ENCODE measurements at places on chromosomes 13 and 19. TPM values are rescaled to one million over a fixed set of nuclear protein-coding genes. Genes with fewer than 3 reads are reported as not detected.

- no peaks in the 10 kb centered on the region for H3K27me3 ChIP-seq
- no peaks in the 10 kb centered on the region for H3K36me3 ChIP-seq
- H3K27ac ChIP-seq = no peak within 1 kb of the TSS
- H3K4me3 ChIP-seq = peak within 1 kb of the TSS; percentile 65
These were observed at the start of gene HOOK2 for GRCh38 chr19:12774588-12775555. TSS of gene HOOK2 (minus strand) at chr19:12775552. CDS start at chr19:12775449, 103 bp downstream.

GRCh38 chr13:44273991-44274770 is 99.4 kb upstream of the SERP2 start:
- no peak overlapping the region for H3K4me3 ChIP-seq
- H3K4me1 ChIP-seq = no peaks in the 10 kb centered on the region
- H3K27ac ChIP-seq = no peak overlapping the region
- DNase-seq = no peak
- no peaks in the 10 kb centered on the region for H3K36me3 ChIP-seq
- no peaks in the 10 kb centered on the region for H3K27me3 ChIP-seq

GRCh38 chr13:20701461-20701860 is 2.0 kb upstream of the IL17D start:
- no peaks in the 10 kb centered on the region for H3K4me1 ChIP-seq
- no peak overlapping the region for H3K27ac ChIP-seq
- H3K4me3 ChIP-seq = no peak overlapping the region
- no peaks in the 10 kb centered on the region for H3K36me3 ChIP-seq
- DNase-seq = no peak

DNA sequence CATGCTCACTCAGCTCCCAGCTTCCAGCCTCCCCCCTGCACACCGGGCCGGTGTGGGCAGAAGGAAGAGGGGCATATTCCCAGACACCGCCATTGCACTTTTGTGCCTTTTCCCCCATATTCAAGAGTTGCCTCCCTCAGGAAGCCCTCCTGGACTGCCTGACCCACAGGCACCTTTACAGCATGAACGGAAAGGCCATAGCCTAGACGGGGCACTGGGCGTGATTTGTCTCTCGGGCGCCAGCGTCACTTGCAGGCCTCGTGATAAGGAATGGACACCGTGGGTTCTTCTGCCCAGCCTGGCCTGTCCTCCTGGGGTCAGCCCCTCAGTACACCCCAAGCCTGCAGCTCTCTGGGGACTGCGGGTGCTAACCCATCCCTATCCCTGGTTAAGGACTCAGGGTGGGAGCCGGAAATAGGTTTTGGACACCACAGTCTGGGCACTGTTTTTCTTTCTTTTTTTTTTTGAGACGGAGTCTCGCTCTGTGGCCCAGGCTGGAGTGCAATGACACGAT is 933 bp upstream of the UQCR11 start:
- H3K4me1 ChIP-seq = peaks cover 26% of the 10 kb centered on the region
- no peak for DNase-seq
- no peaks in the 10 kb centered on the region for H3K36me3 ChIP-seq
- peak overlapping the region; percentile 86 for H3K4me3 ChIP-seq
- H3K27ac ChIP-seq = peak overlapping the region; percentile 83

- no peaks in the 10 kb centered on the region for H3K4me1 ChIP-seq
- H3K36me3 ChIP-seq = no peaks in the 10 kb centered on the region
- H3K27me3 ChIP-seq = no peaks in the 10 kb centered on the region
- no peak for DNase-seq
These were observed 26.3 kb upstream of the ZNF492 start for GRCh38 chr19:22607653-22608430.

GRCh38 chr13:102299366-102299765 is 102.5 kb downstream of the FGF14 start:
- no peaks in the 10 kb centered on the region for H3K27me3 ChIP-seq
- no peaks in the 10 kb centered on the region for H3K36me3 ChIP-seq
- H3K4me1 ChIP-seq = no peaks in the 10 kb centered on the region
- DNase-seq = no peak
- H3K27ac ChIP-seq = no peak overlapping the region

DNA sequence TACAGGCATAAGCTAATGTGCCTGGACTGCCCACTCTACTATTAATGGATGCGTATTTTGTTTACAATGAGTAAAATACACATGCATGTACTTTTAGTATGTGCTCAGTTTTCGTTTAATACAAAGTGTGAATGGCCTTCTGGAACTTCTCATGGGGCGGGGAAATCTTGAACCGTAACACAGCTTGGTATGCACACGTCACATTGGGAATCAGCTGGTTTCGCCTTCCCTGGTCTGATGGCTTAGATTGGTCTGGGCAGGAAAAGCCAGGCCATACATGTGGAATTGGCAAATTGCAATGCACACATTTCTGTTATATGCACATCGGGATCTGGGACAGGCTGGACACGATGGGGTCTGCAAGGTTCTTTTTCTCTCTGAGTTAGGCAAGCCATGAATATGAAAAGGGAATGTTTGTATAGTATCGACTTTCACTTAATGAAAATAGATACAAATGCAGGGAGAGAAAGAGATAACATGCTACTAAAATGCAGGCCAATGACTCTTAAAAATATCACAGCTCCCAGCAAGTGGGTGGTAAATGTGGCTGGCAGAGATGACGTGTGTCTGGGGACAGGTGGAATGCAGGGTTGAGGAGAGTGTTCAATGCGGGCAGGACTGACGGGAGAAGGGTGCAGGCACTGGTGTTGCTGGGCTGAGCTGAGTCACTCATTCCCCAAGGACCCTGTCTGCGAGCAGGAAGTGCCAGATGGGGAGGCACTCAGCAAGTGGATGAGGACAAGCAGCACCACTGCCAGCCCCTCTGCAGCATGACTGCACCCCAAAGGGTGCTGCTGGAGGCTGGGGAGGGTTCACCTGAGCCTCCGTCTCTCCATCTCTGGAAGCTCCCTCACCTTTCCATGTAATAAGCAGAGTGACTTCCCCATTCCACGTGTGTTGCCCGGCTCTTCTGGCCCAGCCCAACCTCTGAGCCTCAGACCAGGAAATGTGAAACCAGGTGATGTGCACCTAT is 204.0 kb upstream of the GPR12 start:
- DNase-seq = no peak
- H3K4me1 ChIP-seq = peaks cover 20% of the 10 kb centered on the region
- peak overlapping the region; percentile 87 for H3K27ac ChIP-seq
- H3K36me3 ChIP-seq = no peaks in the 10 kb centered on the region
- no peaks in the 10 kb centered on the region for H3K27me3 ChIP-seq

DNA sequence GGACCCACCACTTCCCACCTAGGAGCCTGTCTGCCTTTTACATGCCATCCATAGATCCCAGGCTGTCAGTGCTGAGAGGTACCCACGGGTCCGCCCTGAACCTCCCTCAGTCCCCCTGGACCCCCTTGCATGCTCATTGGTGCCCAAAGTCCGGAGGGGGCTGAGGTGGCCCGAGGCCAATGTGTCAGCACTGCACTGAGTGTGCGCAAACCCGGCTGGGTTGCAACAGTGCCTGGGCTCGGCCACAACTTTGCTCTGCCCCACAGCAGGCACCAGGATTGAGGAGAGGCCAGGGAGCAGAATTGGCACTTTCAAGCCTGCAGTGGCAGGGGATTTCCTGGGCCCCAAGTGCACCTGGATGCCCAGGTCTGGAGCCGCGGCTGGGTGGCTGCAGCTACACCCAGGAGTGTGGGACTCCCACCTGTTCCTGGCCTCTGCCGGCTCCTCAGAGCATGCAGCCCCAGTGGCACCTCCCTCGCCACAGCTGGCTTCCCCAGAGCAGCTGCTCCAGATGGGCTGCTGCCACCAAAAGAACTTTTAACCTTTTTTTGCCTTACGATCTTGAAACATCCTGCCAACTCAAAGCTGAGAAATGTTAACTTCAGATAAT is 837.0 kb downstream of the SLITRK6 start:
- no peaks in the 10 kb centered on the region for H3K27me3 ChIP-seq
- no peak for DNase-seq
- H3K36me3 ChIP-seq = no peaks in the 10 kb centered on the region
- no peak overlapping the region for H3K4me3 ChIP-seq

GRCh38 chr13:92896842-92897241 is 329.8 kb upstream of the GPC6 start:
- H3K27me3 ChIP-seq = no peaks in the 10 kb centered on the region
- H3K27ac ChIP-seq = no peak overlapping the region
- DNase-seq = no peak
- no peaks in the 10 kb centered on the region for H3K36me3 ChIP-seq

The FXYD3 gene
- total RNA-seq = not detected

The IZUMO4 gene
- total RNA-seq = 5.4 TPM

The WTIP gene
- total RNA-seq = 73.6 TPM

The PNMA8A gene
- total RNA-seq = not detected

The ZNF606 gene
- total RNA-seq = 16.1 TPM

The ZNF667 gene
- total RNA-seq = not detected

The OR7E24 gene
- total RNA-seq = not detected
